ENCODE measurements at places on chromosomes 12 and 14.
A peak's percentile ranks its signal among the peaks of the same experiment; 100 is the strongest.

DNA sequence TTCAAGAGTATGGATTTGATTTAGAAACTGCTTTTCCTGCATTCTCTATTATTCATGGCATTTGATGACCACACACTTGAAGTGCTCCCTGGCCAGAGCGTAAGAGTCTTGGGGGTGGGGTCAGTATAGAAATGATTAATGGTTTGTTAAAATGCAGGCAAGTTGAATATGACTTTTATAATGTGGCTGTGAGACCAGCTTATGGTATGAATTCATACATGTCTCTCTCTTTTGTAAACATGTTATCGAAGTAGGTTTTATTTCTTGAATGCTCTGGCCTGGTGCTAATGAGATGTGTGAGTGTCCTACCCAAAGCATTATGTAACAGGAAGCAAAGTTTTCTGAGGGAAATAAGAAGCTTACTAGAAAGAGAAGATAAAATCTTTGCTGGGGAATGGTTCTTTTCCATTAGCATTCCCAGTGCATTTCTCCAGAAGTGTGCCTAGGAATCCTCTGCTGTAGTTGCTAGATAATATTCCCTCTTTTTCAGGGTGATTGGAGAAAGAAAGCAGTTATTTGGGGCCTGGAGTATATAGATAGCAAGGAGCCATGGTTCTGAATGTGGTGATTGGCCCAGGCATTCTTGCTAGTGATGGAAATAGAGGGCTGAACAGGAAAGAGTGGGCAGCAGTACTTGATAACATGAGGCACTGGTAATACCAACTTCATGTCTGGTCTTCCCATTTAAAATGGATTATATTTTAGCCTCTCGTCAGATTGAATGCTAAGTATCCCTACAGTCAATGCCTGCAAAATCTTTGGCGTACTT is 289.7 kb downstream of the RAD51B start:
- no peak for DNase-seq

DNA sequence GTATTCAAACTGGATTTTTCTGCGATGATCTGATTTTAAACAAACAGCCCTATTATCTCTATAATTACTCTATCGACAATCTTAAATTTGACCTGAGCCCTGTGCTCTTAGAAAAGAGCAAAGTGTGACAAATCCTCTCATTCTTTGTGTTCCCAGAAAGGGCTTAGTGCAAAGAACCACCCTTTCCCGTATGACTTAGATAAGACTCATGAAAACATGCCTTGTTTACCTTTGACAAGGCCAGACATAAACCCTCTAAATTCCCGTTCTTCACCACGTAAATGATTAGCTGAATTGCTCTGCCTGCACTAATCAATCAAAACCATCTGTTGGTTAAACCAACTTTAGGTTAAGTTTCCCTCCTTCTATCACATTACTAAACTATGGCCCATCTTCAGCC is 285.7 kb upstream of the SEL1L start:
- no peak for DNase-seq

DNA sequence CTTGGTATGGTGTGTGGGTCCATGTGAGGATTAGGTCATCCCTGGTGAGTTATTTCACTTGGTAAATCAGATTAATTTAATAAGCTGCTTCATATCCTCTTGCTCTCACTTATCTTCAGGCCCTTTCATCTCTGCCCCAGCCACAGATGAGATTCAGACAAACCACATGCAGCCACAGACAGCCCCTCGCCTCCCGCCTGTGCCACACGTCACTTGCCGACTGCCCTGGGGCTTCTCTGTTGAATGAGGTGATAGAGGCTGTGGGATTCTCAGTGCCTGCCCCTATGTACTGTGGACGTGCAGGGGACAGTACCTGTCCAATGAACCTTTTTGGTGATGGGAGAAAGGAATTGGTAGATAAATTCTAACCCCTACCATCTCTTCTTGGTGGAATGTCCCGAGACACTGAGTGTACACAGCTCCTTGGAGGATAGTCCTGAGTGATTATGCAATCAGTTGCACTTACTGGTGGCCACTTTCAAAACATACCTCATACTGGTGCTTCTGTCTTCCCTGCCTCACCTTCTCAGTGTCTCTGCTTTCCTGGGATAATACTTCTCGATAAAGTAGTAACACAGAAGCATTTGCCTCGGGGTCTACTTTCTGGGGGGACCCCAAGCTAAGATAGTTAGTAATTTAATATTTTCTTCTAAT is 248.7 kb downstream of the TTC6 start:
- DNase-seq = no peak

DNA sequence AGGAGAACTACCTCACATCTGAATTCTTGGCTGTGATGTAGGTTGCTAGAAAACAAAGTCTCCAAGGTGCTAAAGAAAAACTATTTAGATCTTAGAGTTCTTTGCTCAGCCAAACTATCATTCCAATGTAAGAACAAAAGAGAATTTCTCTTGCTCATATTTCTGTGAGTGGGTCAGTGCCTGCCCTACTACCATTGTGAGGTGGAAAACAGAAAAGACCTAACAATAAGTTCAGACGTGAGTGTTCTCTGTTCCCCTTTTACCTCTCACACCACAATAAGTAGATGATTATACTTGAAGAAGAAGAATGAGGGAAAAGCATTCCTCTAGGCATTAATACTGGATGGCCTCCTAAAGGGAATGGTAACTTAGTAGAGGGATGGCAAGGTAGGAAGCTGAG is 187.4 kb upstream of the KITLG start:
- no peak for DNase-seq

- no peak for DNase-seq
These were observed 6.7 kb upstream of the SLC6A15 start for GRCh38 chr12:84919271-84919670.

DNA sequence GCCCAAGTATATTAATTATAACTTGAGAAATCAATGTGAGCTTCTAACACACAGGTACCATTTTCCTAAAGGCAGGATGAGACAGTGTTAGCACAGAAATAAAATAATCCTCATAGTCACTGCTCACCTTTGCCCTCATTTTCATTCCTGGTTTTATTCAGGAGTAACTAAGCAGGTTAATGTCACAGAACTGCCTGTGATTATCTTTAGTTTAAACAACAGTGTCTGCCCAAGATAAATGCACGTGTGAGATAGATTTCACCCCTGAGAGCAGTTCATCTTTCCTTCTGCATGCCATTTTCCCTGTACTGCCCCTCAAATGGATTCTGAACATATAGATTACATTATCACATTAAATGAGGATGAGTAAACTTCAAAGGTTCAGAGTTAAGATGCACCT is 250.7 kb downstream of the RMST start:
- no peak for DNase-seq

DNA sequence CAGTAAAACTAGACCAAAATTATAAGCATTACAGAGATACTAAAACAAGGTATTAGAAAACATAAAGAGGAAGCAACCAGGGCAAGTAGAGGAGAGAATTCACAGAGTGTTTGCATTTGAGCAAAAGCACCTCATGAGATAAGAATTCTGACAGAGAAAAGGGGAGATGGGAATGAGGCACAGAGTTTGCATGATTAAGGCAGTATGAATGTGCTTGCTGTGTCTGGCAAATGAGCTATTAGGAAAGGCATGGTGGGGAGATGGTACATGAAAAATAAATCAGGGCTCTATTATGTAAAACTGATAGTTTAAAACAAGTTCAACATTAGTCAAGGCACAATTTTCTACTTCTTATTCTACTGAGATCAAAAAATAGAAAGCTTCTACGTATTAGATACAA is 23.1 kb downstream of the GARIN6 start:
- DNase-seq = no peak

DNA sequence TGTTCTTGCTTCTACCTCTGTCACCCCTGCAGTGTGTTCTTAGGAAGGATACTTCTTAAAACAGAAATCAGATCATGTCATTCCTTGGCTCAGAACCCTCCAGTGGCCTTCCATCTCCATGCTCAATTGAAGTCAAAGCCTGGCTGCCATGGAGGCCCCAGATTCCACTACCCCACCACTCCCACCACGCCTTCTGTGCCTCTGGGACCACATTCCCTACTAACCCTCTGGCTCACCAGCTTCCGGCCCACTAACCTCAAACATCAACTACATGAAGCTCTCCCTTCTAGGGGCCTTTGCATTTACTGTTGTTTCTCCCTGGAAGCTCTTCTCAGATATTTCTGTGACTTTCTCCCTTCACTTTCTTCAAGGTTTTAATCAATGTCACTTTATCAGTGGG is 76.1 kb upstream of the REP15 start:
- DNase-seq = no peak

GRCh38 chr12:49882248-49882850 is 21.4 kb downstream of the FAIM2 start:
- peak; percentile 69 for DNase-seq

DNA sequence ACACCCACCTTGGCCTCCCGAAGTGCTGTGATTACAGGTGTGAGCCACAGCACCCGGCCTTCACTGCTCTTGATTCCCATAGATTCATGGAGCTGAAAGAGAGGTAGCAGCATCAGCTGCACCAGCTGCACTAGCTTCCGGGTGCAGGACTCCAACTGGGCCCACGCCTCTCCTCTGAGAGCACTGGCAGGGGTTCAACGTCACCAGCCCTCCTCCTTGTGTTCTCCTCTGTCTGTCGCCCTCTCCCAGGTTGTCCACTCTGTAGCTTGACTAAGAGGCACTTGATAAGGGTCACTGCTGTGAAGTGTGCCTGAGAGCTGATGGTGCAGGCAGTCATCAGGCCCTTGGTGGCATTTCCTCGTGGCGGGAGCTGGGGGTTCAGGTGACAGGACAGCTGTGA is 28.3 kb downstream of the MLXIP start:
- peak; percentile 69 for DNase-seq

DNA sequence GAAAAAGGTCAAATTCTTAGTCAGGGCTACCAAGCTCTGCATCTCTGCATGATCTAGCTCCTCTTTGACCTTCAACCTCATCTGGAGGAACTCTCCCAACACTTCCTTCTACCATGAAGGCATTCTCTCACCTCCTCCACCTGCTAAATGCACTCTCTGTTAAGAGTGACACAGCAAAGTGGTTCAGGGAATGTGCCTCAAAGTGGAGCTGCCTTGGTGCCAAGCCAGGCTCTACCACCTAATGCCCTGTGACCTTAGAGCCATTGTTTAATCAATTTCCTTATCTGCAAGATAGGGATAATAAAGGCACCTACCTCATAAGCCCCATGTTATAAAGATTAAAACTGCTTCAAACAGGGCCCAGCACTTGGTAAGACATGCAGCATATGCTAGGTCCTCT is 236.7 kb downstream of the ANO2 start:
- DNase-seq = no peak

DNA sequence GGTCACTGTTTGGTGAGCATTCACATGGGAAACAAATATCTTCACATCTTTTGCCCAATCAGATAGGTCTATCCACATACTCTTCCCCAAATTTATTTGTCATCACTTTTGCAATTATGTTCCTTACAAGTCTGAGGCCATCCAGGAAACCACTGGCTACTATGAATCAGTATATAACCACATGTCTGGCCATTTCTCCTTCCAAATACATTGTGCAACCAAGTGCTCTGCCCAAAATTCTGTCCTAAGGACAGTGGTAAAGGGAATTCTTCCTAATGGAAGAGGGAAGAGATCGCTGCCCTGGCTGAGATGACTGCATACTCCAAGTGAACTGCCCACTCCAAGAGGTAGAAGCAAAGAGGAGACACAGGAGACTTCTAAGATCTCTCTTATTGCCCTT is 148.9 kb upstream of the MAX start:
- DNase-seq = no peak

- DNase-seq = no peak
These were observed 110.4 kb downstream of the ZFP36L1 start for GRCh38 chr14:68682166-68683103.

DNA sequence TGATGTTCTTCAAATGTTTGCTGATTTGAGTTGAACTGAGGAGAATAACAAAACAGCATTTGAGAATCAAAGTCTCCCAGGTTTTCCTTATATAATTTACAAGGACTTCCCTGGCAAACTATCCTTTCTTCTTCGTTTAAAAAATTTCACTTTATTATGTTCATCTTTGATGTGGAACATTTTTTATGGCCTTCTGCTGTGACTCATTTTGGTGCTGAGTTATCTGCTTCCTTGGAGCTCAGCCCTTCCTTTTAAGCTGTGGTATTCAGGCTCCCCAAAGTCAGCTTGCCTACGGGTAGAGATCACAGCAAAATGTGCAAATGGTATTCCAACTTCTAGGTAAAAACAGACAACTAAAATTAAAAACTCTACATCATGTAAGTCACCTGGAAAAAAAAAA is 1.4 kb upstream of the ANO4 start:
- no peak for DNase-seq

GRCh38 chr14:102973706-102974285 is 51.3 kb downstream of the AMN start:
- no peak for DNase-seq

DNA sequence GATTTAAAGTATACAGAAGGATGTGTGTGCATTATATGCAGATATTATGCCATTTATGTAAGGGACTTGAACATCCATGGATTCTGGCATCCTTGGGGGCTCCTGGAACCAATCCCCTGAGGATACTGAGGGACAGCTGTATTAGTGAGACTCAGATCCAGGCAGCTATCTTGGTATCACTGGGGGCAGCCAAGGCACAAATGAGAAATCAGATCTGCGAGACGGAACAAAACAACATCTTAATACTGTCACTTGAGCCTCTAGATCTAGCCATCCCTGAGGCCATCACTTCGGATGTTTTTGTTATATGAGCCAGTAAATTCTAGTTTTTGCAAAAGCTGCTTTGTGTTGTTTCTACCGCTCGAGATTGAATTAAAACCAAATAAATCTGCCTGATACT is 175.1 kb upstream of the SFSWAP start:
- DNase-seq = no peak

DNA sequence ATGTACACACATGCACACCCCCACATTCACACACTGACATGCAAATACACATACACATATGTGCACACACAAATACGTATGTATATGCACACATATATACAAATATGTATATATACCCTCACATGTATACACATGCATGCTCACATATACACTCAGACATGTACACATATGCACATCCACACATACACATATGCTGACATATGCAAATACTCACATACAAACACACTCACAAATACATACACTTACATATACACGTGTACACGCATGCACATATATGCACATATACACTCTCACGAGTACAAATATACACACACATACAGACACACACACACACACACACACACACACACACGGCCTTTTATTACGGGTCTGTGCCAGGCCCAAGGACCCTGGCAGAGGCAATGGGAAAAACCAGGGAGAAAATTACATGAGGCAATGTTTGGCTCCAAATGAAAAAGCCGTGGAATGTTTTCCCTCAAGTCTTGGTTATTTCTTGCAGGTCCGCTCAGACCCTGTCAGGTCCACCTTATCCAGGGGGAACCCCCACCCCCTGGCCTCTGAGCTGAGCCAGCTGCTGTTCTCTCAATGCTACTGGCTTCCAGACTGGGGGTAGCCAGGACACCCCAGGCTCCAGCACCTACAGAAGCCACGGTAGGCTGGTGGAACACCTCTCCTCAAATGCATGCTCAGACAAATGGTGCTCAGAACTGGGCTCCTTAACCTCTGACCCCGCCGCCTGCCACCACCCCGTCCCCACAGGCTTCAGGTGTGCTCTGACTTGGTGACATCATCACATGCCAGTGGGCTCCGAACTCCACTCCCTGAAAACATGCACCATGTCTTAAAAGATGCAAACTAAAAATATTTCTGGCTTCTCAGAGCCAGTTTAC is 54.7 kb downstream of the BCL11B start:
- DNase-seq = no peak

Measured in COR-L47 (cell line).